ENCODE measurements at places on chromosomes 1 and 21.
A peak's percentile ranks its signal among the peaks of the same experiment; 100 is the strongest.

GRCh38 chr1:4749406-4749805 lies 95.0 kb downstream of the AJAP1 start:
- no peak for DNase-seq

GRCh38 chr1:182147136-182147820 lies 85.8 kb upstream of the ZNF648 start:
- peak; percentile 44 for DNase-seq

DNA sequence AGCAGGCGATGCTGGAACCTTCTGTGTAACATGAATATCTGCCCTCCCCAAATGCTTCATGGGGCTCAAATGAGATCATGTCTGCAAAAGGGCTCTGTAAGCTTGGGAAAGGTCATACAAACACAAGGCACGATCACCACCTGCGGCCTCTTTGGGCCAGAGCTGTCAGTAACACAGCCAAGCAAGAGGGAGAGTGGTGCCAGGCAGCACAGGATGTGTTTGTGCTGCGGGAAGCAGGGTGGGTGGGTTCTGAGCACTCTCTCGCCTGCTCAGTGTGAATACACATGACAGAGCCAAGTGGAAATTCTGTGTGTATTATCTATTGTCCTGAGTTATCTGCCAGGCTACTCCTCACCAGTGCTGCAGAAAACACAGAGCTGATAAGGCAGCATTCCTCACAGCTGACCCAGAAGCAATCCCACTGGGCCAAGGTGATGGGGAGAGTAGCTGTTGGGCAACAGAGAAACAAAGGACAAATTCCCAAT lies 101.2 kb downstream of the LAMC2 start:
- no peak for DNase-seq

- no peak for DNase-seq
These were observed 423.4 kb downstream of the NUF2 start for GRCh38 chr1:163745204-163745603.

DNA sequence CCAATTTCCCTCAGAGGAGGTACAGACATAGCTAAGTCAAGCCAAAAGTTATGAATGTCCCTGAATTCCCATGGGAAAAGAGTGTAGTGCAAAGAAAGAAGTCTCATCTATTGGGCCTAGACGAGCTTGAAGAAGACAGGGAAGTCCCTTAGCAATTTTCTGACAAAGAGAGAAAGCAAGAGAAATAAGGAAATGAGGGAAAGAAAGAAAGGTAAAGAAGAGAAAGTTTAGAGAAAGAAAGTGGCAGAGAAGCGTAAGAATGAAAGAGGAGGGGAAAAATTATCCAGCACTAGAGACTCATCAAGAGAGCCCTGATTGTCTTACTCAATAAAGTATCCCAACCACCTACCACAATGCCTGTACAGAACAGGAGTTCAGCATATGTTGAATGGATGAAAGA lies 40.6 kb upstream of the FOXD3 start:
- no peak for DNase-seq

DNA sequence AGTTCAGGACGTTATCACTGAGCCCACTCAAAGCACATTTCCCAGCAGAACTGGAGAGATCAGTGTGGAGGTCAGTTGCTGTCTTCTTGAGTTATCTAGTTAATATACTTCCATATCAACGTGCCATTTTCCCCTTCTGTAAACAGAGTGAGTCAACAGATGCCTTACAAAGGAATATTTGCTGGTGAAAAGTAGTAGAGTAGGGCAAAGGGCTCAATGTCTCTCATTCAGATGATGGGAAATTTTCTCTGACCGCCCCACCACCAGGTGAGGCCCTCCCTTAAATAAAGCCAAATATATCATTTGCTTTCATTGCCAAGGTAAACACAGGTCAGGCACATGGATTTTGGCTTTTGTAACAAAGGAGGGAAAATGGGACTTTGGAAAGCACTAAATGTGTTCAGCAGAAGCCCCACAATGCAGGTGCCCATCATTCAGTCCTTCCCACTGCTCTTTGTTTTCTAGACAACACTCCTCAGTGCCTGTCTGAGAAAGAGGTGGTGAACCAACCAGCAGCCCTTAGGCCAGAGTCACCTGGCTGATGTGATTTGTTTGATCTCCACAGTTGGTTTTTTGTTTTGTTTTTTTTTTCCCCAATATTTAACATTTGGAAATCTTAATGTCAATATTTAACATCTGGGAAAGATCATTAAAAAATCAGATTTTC lies 40.5 kb upstream of the SAMD13 start:
- no peak for DNase-seq

- no peak for DNase-seq
These were observed 9.4 kb upstream of the JAK1 start for GRCh38 chr1:64975740-64976139.

- DNase-seq: no peak
These were observed 59.1 kb downstream of the PLXNA2 start for GRCh38 chr1:208184966-208185654.
